ENCODE measurements at places on chromosomes 5 and 9.

GRCh38 chr9:134393582-134394280 is 67.5 kb downstream of the RXRA start:
- no peak for DNase-seq

- DNase-seq: no peak
These were observed 181.3 kb upstream of the ZNF608 start for GRCh38 chr5:124927735-124928134.

- no peak for DNase-seq
These were observed 450.0 kb downstream of the TLE1 start for GRCh38 chr9:81239388-81239787.

DNA sequence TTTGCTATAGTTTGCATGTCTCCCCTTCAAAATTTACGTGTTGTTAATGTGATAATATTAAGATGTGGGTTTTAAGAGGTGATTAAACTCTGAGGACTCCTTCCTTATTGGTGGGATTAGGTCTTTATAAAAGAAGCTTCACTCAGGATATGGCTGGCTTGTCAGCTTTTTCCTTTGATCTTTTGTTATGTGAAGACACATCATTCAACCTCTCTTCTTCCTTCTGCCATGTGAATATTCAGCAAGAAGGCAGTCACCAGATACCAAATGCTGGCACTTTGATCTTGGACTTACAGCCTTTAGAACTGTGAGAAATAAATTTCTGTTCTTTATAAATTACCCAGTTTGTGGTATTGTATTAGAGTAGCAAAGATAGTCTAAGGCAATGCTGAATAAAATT is 855.9 kb upstream of the CDH10 start:
- DNase-seq: no peak

- DNase-seq: no peak
These were observed 169.9 kb downstream of the FANCC start for GRCh38 chr9:95147452-95148207.

GRCh38 chr5:125064621-125065438 is 318.4 kb upstream of the ZNF608 start:
- DNase-seq: no peak

- no peak for DNase-seq
These were observed 17.7 kb downstream of the ZDHHC11B start for GRCh38 chr5:766666-767431.

DNA sequence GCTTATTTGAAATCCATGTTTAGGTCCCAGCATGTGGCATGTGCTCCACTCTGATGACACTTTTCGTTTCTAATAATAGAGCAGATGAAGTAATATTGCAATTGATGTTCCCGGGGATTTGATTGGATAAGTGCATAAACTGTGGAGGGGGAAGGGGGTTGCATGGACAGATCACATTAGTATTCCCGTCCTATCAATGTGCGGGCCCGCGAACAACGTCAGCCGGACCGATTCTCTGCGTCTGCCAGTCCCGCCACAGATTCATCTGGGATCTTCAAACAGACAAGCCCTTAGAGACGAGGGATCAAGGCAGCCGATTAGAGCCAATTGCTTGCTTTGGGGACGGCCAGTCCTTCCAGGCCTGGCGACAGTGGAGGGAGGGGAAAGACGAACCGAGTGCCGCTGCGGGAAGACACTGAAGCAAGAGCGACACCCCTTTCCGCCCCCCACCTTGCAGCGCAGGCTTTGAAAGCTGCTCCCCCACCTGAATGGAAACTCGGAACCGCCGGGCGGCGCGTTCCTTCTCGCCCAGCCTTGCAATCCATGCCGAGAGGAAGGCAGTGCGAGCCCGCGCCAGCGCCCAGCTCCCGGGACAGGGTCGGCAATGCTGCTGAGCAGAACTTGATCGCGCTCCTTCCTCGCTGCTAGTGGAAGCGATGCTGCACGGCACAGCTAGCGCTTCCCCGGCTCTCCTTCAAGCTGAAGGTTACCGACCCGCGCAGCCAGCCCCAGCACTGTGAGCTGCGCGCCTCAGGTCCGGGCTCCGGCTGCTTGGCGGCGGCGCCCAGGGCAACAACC is at the start of gene RGS7BP:
TSS of gene RGS7BP (plus strand) at position 247 of the 798 bp plus-strand sequence. CDS start 610 bp downstream, outside the sequence.
- no peak for DNase-seq

DNA sequence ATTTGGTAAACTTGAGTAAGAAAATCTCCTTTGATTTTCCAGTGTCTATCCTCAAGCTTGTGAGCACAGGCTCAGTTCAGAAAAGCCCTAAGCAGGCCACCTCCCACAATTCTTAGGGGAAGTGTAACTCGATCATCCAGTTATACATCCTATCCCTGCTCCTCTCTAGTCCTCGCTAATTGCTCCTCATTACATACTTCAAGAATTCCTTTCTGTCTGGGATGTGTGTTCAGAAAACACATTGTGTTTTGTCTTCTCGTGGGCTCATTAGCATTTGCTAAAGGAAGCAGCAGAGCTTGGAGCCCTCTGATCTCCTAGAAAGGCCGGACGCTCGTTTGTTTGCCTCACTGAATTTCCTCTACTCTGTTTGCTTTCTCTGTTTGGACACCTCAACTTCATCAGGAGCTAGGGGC is 268.2 kb upstream of the RFX3 start:
- no peak for DNase-seq

- DNase-seq: no peak
These were observed at the start of gene ZDHHC11 for GRCh38 chr5:850511-851006. Gene ZDHHC11 (minus strand): TSS chr5:850986. CDS start chr5:850602, 384 bp downstream.

DNA sequence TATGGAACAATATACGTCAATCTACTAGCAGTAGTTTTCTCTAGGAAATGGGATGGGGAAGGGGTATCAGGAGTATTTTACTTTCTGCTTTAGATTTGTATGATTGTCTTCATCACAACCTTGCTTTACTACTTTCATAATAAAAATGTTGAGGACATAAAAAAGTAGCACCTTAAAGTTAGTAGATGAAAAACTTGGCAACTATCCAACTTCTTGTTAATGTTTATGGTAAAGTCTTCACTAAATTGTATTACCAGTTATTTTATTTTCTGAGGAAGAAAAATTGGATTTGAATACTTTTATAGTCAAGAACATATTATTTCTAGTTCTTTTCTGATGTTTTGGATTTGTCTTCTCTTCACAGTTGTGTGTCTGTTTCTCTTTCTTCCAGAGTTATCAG is 372.1 kb downstream of the ARRDC3 start:
- no peak for DNase-seq
